ENCODE measurements at places on chromosomes 2 and 18.

DNA sequence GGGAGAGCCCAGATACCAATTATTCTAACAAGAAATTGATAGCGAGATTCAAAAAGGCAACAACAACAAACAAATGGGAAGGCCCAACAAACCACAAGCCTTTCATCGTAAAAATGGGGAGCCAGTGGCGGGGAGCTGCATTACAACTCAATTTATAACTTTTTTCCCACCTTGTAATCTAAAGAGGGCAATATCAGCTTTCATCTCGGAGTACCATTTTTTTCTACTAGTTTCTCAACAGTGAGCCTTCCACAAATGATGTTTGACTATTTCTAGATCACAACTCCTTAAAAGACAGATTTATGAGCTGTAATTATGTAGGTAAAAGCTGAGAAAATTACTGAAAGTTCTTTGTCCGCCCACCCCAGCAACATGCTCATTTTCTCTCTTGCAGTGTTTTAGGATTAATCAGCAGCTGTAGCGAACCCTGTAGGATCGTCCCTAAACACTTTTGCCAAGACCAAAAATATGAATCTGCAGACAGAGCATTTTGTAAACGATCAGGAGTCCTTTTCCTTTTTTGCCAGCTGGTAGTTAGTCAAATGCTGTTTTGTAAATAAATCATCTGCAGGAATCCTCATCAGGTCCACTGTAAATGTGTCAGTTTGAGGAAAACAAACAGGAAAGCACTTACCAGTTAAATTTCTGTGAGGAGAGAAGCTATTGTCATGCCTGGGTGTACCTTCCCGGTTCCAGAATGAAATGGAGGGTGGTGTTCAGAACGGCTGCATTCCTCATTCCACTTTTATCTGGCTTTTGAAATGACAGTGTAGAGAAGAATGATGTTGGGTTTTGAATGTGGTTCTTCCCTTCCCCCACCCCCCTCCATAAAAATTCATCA lies 53.2 kb downstream of the EEF1B2 start:
- DNase-seq = peak; percentile 54

- DNase-seq = peak; percentile 46
Measured at GRCh38 chr2:217943446-217944321, 59.1 kb downstream of the TNS1 start.

DNA sequence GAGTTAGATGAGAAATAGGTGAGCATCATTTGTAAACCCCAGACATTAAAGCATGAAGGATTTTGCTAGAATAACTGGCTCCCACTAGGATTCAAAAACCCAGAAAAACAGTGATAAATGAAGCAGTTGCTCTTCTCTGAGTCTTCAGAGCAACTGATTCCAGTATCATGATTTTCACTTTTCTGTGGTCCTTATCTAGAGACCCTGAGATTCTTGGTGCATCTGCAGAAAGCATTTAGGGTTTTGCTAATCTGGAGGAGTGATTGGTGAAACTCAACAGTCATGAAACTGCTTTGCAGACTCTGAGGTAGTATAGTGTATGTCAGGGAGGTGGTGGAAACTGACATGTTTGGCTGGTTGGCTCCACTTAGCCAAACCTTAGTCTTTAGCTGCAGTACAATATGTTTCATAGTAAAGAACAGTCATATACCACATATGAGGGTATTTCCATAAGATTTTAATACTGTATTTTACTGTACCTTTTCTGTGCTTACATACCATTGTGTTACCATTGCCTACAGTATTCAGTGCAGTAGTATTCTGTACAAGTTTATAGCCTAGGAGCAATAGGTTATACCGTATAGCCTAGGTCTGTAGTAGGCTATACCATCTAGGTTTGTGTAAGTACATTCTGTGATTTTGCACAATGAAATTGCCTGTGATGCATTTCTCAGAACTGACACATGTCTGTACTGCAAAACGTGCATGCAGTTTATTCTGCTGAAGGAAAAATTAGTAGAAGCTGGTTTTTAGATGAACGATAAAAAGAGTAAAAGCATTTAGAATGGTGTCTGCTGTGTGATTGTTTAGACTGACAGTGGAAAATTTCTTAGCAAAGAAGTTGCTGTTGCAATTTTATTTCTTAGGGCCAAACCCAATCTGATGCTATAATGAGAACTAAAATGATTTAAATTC lies 23.8 kb downstream of the EML4 start:
- no peak for DNase-seq

GRCh38 chr18:8794934-8795280 lies 89.6 kb downstream of the MTCL1 start:
- DNase-seq = no peak

DNA sequence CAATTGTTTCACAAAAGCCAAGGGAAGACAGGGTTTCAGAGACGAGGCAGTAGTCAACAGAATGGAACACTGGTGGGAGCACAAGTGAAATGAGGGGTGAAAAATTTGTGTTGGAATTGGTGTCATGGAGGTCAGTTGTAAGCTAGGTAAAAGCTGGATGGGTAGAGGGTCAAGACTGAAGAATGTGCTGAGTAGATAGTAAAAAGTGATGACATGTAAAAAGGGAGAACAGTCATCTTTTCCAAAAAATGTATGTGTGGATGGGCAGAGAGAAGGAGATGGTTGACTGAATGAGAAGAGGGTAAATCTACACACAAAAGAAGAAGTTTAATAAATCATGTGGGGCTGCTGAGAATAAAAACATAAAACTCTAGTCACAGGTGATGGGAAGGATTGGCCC lies 92.7 kb upstream of the COL3A1 start:
- DNase-seq = no peak

All from fibroblast of mammary gland (primary cell).